ENCODE measurements at places on chromosomes 7 and 10. TPM values are rescaled to one million over a fixed set of nuclear protein-coding genes. Genes with fewer than 3 reads are reported as not detected.
A peak's percentile ranks its signal among the peaks of the same experiment; 100 is the strongest.

DNA sequence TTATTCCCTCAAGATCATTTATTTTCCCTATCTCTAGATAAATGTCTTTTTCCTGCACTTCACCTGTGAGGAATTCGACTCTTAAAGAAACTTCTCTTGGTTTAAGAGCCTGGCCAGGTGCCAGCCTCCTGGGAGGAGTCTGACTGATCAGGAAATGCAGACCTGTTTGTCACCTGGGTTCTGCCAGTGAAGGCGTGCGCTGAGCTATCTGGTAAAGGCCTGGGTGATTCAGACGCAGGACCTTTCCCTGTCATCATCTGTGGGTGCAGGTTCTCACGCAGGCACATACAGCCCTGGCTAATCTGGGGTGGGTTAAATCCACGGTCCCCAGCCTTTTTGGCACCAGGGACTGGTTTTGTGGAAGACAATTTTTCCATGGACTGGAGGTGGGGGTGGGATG is 65.3 kb upstream of the AQP1 start:
- peak; percentile 87 for DNase-seq

- no peak for DNase-seq
These were observed 13.0 kb upstream of the TES start for GRCh38 chr7:116197360-116197759.

- peak; percentile 35 for DNase-seq
These were observed 40.3 kb downstream of the COL17A1 start for GRCh38 chr10:104045151-104046089.

GRCh38 chr10:61763778-61764177 is 101.0 kb downstream of the CABCOCO1 start:
- DNase-seq: no peak

DNA sequence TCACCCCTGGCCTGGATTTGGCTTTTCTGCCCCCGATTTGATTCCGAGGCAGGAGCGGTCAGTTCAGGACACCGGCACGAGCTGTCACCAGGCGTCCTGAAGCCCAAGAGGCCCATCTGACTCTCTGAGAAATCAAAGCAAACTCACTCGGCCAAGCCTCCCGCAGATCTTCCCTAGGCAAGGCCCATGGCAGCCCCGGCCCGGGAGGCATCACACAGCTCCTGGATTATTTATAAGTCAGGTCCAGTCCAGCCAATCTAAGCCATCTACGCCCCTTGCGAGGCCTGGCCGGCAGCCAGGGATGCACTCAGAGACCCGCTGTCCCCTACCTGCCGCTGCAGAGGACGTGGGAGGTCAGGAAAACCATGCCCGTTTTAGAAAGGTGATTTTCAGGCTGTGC is 87.3 kb upstream of the DIP2C start:
- DNase-seq: no peak

DNA sequence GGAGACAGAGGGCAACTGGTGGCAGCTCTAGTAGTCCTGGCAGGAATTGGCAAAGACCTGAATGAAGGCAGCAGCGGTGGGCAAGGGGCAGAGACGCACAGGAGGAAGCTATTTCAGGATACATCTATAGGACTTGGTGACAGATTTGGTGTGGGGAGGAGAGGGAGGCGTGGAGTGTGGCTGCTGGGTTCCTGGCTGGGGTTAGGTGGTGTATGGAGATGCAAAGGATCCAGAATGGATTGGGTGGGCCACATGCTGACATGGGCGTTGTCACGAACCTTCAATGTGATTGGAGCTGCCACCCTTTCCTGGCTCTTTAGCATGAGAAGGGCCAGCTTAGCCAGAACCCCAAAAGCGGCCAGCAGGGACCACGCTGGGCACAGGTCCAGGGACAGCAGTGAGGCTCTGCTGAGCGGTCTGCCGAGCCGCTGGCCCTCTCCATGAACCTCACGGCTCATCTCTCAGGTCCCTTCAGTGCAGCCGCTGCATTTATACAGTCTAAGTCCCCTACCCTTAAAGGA is 10.2 kb upstream of the ADCY1 start:
- peak; percentile 10 for DNase-seq

DNA sequence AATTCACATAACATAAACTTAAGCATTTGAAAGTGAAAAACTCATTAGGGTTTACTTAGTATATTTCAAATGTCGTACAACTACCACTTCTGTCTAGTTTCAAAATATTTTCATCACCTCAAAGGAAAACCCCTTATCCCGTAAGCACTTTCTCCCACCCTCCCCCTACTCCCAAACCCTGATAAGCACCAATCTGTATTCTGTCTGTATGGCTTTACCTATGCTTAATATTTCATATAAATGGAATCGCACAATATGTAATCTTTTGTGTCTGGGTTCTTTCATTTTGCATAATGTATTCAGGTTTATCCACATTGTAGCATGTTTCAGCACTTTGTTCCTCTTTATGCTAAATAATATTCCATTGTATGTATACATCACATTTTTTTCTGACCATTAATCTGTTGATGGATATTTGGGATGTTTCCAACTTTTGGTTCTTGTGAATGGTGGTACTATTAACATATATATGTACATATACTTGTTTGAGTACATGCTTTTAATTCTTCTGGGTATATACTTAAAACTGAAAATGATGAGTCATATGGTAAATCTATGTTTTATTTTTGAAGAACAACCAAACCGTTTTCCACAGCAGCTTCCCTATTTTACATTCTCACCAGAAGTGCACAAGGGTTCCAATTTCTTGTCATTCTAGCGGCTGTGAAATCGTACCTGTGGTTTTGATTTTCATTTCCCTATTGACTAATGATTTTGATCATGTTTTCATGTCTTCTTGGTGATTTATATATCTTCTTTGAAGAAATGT is 6.2 kb upstream of the STARD3NL start:
- no peak for DNase-seq

- DNase-seq: no peak
These were observed 4.6 kb downstream of the TRPV6 start for GRCh38 chr7:142880876-142881505.

GRCh38 chr7:77442636-77443035 is 26.5 kb upstream of the GSAP start:
- no peak for DNase-seq

DNA sequence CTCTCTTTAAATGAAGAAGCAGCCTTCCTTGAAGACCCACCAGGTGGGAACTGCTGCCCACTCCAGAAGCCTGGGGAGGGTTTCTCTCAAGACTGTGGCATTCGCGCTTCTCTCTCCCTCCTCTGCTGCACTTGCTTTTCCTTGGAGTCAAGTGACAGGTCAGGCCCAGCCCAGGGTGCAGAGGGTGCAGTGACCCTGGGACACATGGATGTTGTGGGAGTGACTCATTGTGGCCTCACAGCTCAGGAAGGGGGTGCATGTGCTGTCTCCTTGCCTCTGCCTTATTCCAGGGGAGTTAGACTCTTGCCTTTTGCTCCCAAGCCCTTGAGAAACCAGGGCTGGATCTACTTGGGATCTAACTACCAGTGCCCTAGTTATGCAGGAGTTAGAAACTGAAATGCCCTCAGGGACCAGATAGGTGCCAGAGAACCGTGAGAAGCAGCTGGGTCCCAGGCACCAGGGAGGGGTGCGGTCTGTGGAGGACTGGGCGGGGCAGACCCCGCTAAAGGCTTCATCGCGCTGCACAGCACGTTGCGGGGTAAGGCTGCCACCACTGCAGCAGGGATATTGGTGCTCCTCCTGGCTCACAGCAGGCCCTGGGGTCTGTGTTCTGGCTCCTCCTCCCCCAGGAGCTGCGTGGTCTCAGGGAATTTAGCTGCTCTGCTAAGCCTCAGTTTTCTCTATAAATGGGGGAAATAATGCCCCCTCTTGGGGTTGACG is 11.4 kb downstream of the FAM241B start:
- DNase-seq: no peak

DNA sequence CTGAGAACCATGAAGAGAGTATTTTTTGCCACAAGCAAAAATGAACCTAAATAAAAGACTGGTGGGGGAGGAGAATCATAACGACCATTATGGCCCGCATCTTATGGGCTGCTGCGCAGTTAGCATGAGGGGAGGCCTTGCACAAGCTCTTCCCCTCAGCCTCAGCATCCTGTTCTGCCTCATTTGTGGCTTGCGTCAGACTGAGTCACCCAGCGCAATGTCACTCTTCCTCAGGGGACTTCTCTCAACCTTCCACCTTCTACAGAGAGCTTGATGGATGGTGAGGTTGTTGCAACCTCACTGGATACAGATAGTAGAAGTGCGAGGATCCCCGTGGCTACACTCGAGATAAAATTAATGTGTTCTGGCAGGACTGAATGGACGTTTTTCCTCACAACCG is 16.8 kb upstream of the GPR15LG start:
- DNase-seq: no peak

- DNase-seq: no peak
These were observed 11.2 kb upstream of the CCSER2 start for GRCh38 chr10:84317174-84317573.

GRCh38 chr7:7566651-7567611 is at the start of gene MIOS:
MIOS (plus strand) TSS chr7:7566884; CDS start chr7:7572476, 5,592 bp downstream.
- peak; percentile 91 for DNase-seq

GRCh38 chr7:30644286-30644955 is 37.8 kb downstream of the CRHR2 start:
- no peak for DNase-seq

DNA sequence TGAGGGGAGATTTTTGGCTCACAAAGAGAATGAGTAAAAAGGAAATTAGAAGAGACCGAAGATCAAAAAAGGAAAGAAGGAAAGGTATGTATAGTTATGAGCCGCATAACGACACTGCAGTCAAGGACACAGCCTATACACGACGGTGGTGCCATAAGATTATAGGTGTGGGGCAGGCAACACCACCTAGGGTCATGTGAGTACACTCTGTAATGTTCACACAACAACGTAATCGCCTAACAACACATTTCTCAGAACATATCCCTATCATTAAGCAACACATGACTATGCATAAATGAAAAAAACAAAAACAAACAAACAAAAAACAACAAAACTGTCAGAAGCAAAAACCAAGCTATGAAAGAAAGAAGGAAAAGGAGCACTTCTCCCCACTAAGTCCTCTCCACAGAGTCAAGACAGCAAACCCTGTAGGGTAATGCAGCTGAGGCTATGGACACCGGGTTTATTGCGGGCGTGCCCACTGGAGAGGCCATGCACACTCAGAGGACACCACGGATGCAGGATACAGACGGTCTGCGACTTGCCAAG is 45.1 kb downstream of the PIP4K2A start:
- DNase-seq: no peak

DNA sequence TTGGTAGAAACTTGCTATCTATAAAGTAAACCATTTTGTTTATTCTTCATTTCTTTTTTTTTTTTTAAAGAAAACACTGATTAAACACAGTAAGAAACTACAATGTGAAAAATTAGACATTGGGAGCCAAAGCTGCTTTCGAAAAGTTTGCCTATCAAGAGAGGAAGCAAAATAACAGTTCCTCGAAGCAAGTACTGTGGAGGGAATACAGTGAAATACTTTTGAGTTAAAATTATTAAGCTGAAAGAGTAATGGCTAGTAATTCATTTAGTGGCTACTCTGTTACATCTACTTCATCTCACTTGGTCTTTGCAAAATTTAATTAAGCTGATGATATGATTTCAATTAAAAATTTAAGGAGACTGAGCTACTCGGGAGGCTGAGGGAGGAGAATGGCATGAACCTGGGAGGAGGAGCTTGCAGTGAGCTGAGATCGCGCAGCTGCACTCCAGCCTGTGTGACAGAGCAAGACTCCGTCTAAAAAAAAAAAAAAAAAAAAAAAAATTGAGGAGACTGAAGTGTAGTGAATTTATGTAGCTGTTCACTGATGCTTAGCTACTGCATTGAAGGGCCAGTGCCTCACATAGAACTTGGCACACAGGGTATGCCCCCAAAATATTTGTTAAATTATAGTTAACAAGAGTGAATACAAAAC is 982.1 kb upstream of the MBL2 start:
- DNase-seq: no peak

- no peak for DNase-seq
These were observed 1088.9 kb downstream of the KCNMA1 start for GRCh38 chr10:76548716-76549115.

DNA sequence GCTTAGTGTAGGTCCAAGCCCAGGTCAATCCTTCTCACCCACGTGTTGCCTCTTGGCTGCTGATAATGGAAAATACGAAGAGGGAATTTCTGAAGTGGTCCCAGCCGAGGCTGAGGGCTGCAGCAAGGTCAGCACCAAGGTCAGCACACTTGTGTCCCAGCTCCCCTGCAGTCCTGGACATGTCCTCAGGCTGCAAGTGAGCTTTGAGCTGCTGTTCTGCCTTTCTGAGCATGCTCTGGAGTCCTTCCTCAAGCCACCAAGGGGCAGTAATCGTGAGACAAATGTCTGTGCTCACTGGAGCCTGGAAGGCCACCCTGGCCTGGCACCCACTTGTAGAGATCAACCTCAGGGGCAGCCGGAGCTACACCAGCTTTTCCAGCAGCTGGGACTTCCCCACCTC is 28.3 kb downstream of the DRGX start:
- no peak for DNase-seq

- DNase-seq: peak; percentile 76
These were observed 20.3 kb upstream of the SFRP5 start for GRCh38 chr10:97791824-97792721.

DNA sequence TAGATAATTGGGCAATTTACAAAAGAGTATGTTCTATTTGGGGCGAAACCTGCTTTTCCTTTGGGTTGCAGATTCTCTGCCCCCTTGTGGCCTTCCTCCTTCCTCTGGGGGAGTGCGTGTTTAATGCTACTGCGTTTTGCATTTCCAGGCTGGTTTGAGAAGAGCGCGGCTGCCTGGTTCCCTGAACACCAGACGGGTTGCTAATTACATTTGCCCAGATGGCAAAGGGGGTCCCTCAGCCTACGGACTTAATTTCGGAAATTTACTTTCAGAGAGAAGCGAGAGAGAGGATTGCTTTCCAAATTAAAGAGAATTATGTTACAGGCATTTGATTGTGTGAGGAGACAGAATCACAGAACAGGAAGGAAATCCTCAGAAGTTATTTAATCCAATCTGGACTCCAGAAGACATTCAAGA is 91.9 kb upstream of the JAZF1 start:
- DNase-seq: peak; percentile 29

DNA sequence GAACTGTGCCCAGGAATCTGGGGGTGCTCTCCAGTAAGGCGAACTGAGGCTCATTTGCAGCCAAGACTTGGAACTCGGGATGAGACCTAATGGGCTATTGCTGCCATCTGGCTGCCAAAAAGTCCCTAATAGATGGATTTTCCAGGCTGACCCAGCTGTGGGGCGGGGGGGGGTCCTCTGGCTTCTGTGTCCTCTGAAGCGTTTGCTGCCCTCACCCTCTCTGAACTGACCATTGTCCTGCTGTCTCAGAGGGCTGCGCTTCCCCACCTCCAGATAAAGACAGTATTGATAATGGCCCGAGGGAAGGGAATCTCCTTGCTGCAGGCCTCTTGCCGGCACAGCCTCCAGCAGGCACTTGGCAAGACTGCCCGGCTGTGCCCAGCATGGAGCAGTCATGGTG is 46.6 kb downstream of the CLEC2L start:
- DNase-seq: no peak

The SPDYE9 gene
- not detected for total RNA-seq

The PANK1 gene
- total RNA-seq: 55.4 TPM

The SPOCK2 gene
- total RNA-seq: 4.7 TPM

The RAPGEF5 gene
- 42.2 TPM for total RNA-seq

The AOAH gene
- 22.2 TPM for total RNA-seq

The LDB3 gene
- total RNA-seq: 0.72 TPM
